Stimulated activated CD8-positive, alpha-beta memory T cell treated with anti-CD3 and anti-CD28 coated beads, Interleukin-7, amount 100 ng/mL, for 1 hour (primary cell): ENCODE measurements at places on chromosomes 1 and 21.

- no peak for DNase-seq
Measured at GRCh38 chr1:182460550-182460951, 10.6 kb downstream of the RGSL1 start.

DNA sequence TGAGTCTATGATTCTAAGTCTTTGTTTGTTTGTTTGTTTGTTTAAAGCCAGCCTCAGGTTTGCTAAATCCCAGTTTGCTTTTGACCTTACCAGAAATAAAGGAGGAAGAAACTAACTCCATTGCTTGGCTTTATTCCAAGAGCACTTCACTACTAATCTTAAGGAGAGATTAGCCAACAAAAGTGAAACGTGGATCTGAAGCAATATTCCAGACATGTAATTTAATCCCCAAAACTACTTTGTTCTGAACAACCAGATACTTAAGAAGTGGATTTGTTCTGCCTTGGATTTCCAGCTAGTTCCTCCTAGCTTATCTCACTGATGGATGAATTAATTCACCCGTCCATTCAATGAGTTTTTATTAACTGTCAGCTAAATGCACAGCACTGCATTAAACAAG, 15.9 kb upstream of the CEP350 start:
- no peak for DNase-seq

DNA sequence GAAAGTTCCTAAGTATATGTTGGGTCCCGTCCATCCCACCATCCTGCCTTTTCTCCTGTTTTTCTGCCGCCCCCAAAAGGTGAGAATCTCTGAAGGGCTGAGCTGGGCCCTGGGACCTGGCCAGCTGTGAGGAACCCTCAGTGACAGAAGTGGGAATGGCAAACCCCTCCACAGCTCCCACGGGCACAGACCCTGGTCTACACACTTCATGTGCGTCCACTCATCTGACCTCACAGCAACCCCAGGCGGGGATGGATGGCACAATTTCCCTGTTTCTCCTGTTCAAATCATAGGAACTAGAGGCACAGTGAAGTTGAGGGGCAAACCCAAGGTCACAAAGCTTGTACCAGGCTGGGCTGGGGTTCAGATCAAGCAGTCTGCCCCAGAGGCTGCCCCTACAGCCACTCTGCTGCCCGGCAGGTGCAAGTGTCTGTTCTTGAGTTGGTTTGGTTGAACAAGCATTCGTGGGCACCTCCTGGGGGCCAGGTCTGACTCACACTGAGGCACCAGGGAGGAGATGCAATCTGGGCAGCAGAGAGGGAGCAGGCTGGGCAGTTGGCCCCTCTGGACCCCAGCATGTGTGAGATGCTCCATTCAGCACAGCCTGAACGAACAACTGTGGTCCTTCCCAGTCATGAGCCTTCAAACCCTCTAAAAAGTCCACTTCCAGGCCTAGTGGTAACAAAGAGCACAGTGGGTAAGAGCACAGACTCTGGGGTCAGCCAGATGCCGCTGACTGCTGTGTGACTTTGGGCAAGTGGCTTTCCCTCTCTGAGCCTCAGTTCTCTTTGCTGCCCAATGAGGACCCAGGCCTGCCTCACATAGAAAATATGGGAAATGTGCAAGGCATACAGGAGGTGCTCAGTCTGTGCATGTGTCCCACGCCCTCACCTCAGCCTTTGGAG, 4.0 kb downstream of the EDN2 start:
- DNase-seq, result no peak

DNA sequence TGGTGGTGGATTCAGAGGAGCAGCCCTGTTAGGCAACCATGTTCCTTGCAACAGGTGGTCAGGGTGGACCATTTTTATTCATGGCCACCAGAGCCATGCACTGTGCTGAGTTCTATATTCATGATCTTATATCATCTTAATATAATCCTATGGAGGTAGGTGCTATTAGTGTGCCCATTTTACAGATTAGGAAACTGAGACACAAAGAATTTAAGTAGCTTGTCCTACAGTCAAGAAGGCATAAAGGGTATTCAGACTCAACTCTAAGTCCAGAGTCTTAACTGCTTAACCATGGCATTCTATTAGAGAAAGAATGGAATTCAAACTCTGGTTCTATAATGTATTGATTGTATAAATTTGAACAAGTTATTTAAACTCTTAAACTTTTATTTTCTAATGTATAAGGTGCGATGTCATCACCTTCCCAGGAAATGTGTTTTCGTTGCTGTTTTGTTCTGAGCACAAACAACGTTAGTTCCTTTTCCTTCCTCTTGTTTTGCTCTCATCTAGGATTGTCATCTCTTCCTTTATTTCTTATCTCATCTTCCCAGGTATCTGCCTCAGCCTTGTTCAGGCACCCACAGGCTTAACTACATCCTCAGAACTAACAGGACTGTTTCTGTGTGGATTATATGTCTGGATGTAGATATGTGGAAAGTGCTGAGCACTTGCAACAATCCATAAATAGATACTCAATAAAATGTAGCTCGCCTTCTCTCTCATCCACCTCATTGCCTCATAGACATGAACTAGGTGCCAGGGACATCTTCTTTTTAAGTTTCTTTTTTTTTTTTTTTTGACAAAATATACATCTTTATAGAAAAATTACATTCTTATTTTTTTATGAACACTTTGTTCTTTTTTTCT, 207.1 kb downstream of the NFIA start:
- DNase-seq, result no peak

DNA sequence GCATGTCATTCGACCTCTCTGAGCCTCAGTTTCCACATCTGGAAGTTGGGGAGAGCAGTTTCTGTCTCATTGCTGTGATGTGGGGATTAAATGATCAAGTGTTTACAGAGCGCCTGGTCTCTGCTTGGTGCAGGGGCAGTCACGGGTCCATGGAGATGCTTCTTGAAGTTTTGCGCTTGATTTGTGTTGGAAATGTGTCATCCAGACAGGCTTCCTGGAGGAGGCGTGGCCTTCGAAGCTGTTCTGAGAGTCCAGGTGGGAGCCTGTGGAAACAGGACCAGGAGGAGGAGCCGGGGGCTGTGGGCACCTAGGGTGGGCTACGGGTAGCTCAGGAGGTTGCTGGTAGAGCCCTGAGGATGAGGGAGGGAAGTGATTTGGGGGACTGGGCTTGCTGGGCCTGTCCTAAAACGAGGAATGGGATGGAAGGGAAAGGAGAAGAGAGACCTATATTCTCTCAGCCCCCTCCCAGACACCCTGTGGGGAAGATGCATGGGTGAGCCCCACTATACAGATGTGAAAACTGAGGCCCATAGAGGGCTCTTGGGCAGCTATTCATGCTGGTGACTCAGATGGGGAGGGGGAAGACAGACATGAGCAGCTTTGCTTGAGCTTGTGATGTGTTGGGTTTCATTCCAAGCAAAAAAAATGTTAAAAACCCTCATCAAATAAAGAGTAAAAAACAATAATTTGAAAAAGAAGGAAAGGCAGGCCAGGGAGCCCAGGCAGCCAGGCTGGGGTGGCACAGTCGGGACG, 107.2 kb upstream of the WNT4 start:
- DNase-seq, result no peak

- no peak for DNase-seq
Measured at GRCh38 chr1:183484254-183484653, 12.0 kb downstream of the SMG7 start.

DNA sequence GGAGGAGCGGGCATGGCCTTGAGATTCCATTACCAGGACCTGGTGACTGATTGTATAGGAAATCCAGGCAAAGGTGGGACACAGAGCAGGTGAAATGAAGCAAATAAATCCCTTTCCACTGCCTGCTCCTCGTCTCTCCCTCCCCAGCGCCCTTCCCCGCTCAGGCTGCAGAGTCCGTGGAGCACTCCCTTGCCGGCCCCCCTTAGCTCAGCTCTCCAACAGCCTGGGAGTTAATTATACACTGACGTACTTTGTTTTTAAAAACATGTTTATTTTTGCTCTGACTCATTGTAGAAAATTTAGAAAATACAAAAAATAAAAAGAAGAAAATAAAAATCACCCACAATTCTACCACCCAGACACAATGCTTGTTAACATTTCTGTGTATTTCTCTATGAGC, 61.7 kb downstream of the LGR6 start:
- no peak for DNase-seq
